Osteocyte (in vitro differentiated cells): ENCODE measurements at places on chromosomes 1 and 21. TPM values are rescaled to one million over a fixed set of nuclear protein-coding genes. Genes with fewer than 3 reads are reported as not detected.

NAV1 gene
- 286 and 288 TPM in 2 replicates for total RNA-seq

ZDHHC18 gene
- total RNA-seq = 19.8 and 24.2 TPM in 2 replicates

NBPF4 gene
- total RNA-seq = not detected in 2 replicates

- no peak for DNase-seq
Measured at GRCh38 chr1:221643404-221644144, 98.3 kb downstream of the DUSP10 start.

- DNase-seq = no peak
Measured at GRCh38 chr1:110876748-110877341, 3.9 kb downstream of the CD53 start.

GRCh38 chr21:44017601-44018000, 5.5 kb downstream of the TRAPPC10 start:
- no peak for DNase-seq

DNA sequence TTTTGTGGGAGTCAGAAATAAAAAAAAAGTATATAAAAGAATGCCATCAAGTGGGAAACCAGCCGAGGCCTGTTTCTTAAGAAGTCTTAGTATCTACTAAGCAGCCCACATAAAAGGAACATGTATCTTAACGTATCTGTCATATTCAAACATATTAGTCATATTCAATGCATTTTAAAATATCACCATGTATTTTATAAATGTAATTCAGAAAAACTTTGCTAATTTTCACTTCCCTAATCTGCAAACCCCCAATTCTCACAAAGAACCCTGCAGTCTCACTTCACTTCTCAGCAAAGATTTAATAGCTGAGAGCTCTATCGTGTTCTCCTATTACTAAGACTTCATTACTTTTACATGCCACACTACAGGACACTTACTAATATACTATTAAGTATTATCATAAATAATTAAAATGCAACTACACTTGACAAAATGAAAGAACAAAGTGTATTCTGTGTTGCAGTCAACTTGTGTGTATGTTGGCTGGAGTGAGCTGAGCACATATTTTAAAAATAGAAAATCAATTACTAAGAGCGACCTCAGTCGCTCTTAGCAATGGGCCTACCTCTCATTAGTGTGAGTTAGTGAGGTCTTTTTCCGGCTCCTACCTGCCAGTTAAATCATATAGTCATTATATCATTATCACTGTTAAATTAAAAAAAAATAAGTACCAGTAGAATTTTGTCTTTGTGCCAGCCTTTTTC, 484.3 kb downstream of the LMO4 start:
- DNase-seq = no peak

DNA sequence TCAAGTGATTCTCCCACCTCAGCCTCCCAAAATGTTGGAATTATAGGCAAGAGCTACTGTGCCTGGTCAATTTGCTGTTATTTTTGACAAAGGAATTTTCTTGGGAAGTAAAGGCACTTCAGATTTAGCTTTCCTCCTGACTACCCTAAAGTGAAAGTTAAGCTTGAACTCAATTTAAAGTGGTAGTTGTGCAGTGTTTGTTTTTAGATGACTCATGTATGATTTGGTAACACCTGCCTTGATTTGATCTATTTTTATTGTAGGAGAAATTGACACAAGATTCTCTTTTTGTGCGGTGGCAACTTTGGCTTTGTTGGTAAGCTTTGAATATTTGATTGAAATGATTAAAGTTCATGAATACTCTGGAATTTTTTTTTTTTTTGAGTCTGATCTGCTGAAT, 5.0 kb downstream of the RABGGTB start:
- DNase-seq = no peak

DNA sequence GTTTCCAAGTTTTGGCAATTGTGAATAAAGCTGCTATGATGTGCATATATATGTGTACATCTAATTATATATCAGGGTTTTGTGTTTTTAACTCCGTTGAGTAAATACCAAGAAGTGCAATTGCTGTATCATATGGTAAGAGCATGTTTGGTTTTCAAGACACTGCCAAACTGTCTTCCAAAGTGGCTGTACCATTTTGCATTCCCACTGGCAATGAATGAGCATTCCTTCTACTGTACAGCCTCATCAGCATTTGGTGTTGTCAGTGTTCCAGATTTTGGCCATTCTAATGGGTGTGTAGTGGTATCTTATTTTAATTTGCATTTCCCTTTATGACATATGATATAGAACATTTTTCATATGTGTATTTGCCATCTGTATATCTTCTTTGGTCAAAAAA, 246.3 kb downstream of the USH2A start:
- DNase-seq = no peak

GRCh38 chr21:45747802-45748445, 104.4 kb downstream of the PCBP3 start:
- DNase-seq = peak; percentile 89

DNA sequence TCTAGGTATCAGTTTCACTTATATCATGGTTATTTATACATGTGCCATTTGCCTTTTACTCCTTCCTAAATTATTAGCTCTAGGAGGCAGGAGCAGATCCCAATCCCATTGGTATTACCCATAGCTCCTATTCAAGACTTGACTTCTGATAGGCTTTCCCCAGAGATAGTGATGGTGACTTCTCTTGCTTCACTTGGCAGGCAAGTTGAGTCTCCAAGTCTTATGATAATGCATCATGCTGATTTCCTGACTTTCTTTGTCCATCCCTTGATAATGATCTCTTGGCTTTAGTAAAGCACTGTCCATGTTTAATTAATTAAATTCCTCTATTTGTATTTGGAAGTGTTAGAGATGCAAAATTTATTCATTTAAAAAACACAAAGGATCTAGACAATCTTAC, 253.5 kb upstream of the ADAMTS5 start:
- DNase-seq = no peak
